Upper lobe of left lung (tissue), 6 donors: ENCODE measurements at places on chromosomes 3 and 15. TPM values are rescaled to one million over a fixed set of nuclear protein-coding genes. Genes with fewer than 3 reads are reported as not detected.
A peak's percentile ranks its signal among the peaks of the same experiment; 100 is the strongest.

Gene RAB6B
- total RNA-seq = 1.00 TPM

Gene LYZL4
- not detected for total RNA-seq

Gene CCRL2
- 4.2 TPM for total RNA-seq

DNA sequence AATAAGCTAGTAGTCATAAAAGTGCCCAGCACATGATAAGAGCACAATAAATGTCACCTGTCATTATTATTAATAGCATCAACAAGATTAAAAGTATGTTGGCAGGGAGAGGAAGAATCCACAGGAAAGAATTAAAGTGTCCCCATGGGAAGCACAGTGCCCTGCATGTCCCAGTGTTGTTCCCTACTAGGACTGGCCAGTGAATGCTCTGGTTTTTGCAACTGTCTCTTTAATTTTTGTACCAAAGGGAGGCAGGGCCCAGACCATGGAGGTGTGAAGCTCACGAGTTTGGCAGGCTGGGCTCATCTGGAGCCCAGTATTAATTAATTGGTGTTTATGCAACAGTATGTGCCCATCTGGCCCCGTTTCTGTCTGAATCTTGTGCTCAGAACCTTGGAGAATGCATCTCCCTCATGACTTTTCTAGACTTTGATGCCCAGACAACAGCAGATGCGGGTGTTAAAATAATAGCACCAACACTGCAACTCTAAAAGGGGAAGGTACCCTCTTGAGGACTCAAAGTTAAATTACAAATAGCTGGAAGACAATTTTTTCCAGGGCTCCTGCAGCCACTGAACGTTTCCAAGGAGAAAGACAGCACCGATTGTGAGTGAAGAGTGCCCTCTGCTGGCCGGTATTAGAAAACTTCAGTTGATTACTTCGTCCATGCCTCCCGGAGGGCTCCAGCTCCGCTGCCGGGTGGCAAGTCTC lies 71.9 kb upstream of the SPATA12 start:
- DNase-seq = peak; percentile 66

GRCh38 chr15:76153241-76154197 lies 93.7 kb downstream of the TMEM266 start:
- peak; percentile 54 for DNase-seq

DNA sequence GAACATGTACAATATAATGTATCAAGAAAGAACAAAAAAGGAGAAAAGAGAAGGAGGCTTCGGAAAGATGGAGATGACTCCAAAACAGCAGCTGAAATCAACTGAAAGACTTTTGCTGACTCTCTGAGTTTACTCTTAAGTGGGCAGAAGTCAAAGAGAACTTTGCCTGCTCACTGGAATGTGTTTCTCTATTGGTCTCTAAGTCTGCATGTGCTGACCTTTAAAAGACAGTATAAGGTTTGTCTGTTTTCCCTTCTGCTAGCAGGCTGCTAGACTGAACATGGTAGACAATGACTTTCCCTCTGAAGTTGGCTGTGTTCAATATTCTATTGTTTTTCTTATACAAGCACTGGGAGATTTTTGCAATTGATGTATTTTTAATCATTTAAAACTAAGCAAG lies 7.2 kb upstream of the MAP4 start:
- no peak for DNase-seq

- no peak for DNase-seq
Observed at GRCh38 chr15:50057905-50058639, 61.0 kb downstream of the ATP8B4 start.

DNA sequence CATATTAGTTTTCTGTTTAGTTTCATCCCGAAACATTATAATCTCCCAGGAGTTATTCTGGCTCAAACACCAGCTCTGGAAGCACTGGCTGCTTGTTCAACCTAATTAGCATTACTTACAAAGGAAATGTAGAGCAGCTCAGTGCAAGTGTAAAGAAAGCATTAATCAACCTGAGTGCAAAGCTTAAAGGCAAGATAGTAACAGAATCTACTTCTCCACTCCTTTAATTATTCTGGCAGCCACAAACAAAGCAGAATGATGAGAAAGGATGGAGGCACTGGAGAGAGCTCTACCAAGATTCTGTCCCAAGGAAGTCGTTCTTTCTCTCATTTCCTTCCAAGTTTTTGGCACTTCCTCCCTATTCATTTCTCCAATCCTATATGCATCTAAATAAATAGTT lies 1384.0 kb downstream of the ZPLD1 start:
- no peak for DNase-seq

DNA sequence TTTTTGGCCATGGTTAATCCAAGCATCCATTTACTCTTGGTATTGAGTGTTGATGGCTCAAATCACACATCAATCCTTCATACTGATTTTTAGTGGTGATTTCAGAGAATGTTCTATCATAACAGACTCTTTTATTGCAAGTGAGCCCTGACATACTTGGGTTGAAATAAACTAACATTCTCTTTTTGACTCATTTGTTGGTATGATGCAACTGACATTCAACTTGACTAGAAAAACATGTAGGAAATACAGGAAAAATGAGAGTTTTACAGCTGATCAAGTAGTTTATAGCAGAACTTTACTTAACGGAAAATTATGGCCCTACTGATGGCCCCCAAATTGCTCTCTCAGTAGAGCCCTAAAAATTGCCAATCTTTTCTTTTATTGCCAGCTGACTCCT lies 173.9 kb upstream of the CD96 start:
- DNase-seq = no peak
